Activated CD8-positive, alpha-beta memory T cell treated with anti-CD3 and anti-CD28 coated beads for 48 hours (primary cell): ENCODE measurements at places on chromosomes 2 and 18.

DNA sequence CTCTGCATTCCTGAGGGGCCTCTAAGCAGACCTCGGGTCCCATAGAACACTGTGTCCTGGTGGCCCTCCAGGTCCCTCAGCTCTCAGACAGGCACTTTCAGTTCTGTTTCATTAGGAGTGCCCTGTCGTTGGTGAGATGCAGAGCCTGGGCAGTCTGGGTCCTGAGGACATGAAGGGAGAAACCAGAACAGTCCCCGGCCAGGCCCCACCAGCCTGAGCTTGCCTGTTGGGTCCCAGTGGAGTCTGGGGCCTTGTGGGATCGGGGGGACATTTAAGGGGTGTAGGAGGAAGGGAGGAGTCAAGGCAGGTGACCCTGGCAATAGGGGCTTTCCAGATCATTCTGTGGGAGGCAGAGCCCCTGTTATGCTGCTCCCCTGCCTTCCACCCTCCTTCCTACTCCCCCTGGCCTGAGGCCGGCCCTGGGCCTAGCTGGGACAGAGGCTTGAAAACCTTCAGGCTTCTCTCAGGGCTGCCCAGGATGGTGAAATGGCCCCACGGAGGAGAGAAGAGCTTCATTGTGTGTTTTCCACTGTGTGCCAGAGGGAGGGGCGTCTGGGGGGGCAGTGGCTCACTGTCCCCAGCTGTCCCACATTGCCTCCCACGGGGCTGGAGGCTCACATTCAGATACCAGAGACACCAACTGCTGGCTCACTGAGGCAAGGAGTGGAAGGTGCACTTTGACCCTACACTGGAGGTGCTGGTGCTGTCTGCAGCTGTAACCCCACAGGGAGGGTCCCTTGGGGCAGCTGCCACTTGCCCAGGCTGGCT lies 26.6 kb upstream of the CATIP start:
- no peak for DNase-seq

- DNase-seq: no peak
Measured at GRCh38 chr2:184316921-184317320, 281.4 kb upstream of the ZNF804A start.

GRCh38 chr2:158990397-158991214 lies 22.2 kb downstream of the TANC1 start:
- DNase-seq: no peak

DNA sequence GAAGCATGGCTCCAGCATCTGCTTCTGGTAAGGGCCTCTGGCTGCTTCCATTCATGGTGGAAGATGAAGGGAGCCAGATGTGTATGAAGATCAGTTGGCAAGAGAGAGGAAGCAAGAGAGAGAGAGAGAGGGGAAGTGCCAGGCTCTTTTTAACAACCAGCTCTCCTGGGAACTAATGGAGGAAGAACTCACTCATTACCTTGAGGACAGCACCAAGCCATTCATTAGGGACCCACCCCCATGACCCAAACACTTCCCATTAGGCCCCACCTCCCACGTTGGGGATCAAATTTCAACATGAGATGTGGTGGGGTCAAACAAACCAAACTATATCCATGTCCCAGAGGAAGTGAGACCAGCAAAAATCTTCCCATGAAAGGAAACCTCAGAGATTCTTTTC lies 124.8 kb upstream of the SIX2 start:
- no peak for DNase-seq

GRCh38 chr2:46914578-46915230 lies 902 bp downstream of the MCFD2 start:
- no peak for DNase-seq
